ENCODE measurements at places on chromosomes 7 and 10. TPM values are rescaled to one million over a fixed set of nuclear protein-coding genes. Genes with fewer than 3 reads are reported as not detected.

GRCh38 chr7:15720849-15721471 is 34.5 kb upstream of the MEOX2 start:
- H3K27me3 ChIP-seq, result no peaks in the 10 kb centered on the region
- DNase-seq, result no peak
- H3K27ac ChIP-seq, result no peak overlapping the region

GRCh38 chr10:60849217-60849616 is 70.9 kb downstream of the CDK1 start:
- no peak overlapping the region for H3K4me3 ChIP-seq
- no peak overlapping the region for H3K27ac ChIP-seq
- no peaks in the 10 kb centered on the region for H3K27me3 ChIP-seq
- DNase-seq, result no peak
- H3K36me3 ChIP-seq, result no peaks in the 10 kb centered on the region
- H3K4me1 ChIP-seq, result no peaks in the 10 kb centered on the region

DNA sequence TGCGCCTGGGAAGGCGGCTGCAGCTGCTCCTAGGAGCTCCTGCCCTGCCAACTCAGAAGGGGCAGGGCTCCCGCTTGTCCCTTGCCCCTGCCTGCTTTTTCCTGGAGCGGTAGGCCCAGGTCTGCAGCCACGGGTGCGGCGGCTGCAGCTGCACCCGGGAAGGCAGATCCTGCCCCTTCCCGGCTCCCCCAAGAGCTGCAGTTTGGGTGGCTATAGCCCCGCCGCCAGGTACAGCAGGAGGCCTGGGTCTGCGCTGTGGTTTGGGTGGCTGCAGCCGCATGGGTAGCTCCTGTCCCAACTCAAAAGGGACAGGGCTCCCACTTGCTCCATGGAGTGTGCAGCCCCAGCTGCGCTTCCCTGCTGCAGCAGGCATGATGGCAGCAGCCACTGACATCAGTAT is 6.5 kb upstream of the AUTS2 start:
- DNase-seq, result no peak
- H3K36me3 ChIP-seq, result no peaks in the 10 kb centered on the region
- no peak overlapping the region for H3K27ac ChIP-seq
- H3K4me3 ChIP-seq, result no peak overlapping the region
- H3K4me1 ChIP-seq, result no peaks in the 10 kb centered on the region

DNA sequence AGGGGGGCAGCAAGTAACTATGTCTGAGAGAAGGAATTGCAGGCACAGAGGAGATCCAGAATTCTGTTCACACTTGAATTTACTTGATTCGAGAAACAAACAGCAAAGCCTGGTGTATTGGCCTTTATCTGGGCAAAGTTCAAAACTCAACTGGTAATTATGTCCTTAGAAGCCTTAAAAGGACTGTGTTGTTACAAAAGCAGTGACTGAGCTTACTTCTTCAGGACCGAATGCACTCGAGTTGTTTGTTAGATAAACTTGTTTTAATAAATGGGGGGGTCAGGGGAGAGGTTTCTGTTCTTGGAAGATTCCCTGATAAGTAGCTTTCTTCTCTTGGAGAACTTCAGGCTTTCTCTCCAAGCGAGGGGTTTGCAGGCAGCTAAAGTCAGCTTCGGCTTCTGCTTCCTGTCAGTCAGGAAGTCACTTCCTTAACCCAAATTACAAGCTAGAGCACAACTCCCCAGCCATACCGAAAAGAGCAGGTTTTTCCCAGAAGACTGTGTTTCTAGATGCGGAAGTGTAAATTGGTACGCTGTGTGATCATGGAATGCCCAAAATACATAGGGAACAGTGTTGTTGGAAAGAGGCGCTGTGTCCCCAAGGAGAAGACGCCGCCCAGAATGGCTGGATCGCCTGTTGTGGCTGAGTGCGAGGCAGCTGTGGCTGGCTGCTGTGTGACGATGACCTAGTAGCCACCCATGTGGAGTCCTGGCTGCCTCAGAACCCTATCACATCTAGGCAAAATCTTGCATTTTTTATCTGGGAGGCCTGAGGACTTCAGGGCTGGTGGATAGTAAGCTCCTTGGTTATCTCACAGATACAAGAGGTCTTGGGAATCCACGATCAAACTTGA is 110.4 kb downstream of the TCF7L2 start:
- peaks cover 2% of the 10 kb centered on the region for H3K36me3 ChIP-seq
- no peak overlapping the region for H3K27ac ChIP-seq
- H3K27me3 ChIP-seq, result no peaks in the 10 kb centered on the region
- H3K4me3 ChIP-seq, result no peak overlapping the region

GRCh38 chr7:131057015-131057793 is 270.5 kb upstream of the MKLN1 start:
- peak overlapping the region; percentile 93 for H3K27ac ChIP-seq
- peaks cover 4% of the 10 kb centered on the region for H3K36me3 ChIP-seq
- peak; percentile 41 for DNase-seq
- no peaks in the 10 kb centered on the region for H3K27me3 ChIP-seq
- no peak overlapping the region for H3K4me3 ChIP-seq

DNA sequence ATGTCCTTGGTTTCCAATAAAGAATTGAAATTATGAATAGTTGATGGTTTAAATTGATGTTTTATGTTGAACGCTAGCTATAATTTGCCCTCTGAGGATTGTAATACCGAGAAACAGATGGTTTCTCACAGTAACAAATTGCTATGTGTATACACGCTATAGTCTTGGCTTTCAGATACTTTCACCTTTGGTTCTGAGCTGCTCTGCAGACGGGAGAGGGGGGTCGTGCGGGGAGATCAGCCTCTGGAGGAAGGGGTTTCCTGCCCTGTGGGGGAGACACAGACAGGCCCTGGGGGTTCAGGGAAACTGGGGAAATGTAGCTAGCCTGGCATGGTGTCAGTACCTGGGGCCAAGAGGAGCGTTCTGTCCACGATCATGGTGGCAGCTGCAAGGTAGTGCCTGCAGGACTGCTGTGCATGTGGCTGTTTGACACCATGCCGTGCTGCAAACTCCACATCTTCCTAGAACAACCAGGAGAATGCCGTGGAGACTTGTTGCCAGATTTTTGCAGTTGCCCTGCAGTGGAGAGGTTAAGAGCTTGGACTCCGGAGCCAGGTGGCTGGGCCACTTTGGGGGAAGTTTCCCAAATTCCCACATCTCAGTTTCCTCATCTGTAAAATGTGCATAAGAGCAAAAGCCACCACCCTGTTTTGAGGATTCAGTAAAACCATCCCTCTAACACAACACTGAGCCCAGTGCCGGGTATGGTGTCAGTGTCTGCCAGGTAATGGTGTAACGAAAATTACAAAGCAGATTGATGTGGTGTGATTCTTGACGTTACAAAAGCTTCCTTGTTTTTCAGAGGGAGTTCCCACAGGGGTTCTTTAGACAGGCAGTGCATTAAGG is 167.9 kb downstream of the CUX1 start:
- no peaks in the 10 kb centered on the region for H3K36me3 ChIP-seq
- H3K27me3 ChIP-seq, result no peaks in the 10 kb centered on the region
- DNase-seq, result no peak
- no peak overlapping the region for H3K27ac ChIP-seq

- H3K27ac ChIP-seq, result no peak overlapping the region
- H3K4me3 ChIP-seq, result no peak overlapping the region
- no peaks in the 10 kb centered on the region for H3K36me3 ChIP-seq
- no peaks in the 10 kb centered on the region for H3K4me1 ChIP-seq
Observed at GRCh38 chr10:1375346-1376170, 319.4 kb downstream of the WDR37 start.

GRCh38 chr7:105905910-105906568 is 29.6 kb upstream of the ATXN7L1 start:
- no peak for DNase-seq
- H3K4me1 ChIP-seq, result no peaks in the 10 kb centered on the region
- no peak overlapping the region for H3K4me3 ChIP-seq
- H3K27me3 ChIP-seq, result no peaks in the 10 kb centered on the region
- H3K27ac ChIP-seq, result no peak overlapping the region
- peaks cover 2% of the 10 kb centered on the region for H3K36me3 ChIP-seq

- H3K27ac ChIP-seq, result no peak overlapping the region
- H3K4me1 ChIP-seq, result no peaks in the 10 kb centered on the region
- peaks cover 35% of the 10 kb centered on the region for H3K27me3 ChIP-seq
- no peak for DNase-seq
- H3K36me3 ChIP-seq, result no peaks in the 10 kb centered on the region
Observed at GRCh38 chr7:122316467-122317388, 12.2 kb upstream of the FEZF1 start.

- DNase-seq, result peak; percentile 43
- no peaks in the 10 kb centered on the region for H3K27me3 ChIP-seq
- H3K4me1 ChIP-seq, result no peaks in the 10 kb centered on the region
- H3K36me3 ChIP-seq, result no peaks in the 10 kb centered on the region
- no peak overlapping the region for H3K27ac ChIP-seq
Observed at GRCh38 chr10:61835069-61835945, 66.2 kb upstream of the ARID5B start.

DNA sequence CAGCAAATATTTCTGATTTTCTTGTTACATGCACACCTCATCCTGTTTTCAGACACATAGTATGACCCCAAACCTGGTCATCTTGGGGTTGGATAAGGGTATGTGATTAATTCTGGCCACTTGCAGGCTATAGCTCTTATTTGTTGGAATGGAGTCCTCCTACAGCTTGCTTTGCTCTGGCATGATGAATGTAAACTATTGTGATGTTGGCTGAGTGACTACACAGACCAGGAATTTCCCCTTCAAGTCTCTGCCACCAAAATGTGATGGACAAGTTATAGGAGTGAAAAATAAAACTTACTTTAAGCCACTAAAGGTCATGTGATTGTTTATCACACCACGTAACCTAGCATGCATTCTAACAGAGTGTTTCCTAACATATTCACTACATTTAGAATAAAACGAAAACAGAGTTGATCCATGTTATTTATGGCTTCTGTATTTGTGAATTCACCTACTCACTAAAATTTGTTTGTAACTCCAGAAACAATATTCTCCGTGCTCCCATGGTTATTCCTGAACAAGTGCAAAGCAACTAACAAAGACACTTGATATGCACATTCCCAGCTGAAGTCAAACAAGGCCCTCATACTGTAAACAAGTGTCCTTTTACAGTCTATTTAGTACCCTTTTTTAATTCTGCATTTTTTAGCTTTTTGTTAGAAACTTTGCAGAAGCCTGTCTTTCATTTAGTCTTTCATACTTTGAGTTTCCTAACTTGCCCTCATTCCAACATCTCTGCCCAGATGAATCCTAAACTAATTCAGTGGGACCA is 599.2 kb upstream of the PCDH15 start:
- H3K36me3 ChIP-seq, result no peaks in the 10 kb centered on the region
- no peak overlapping the region for H3K27ac ChIP-seq
- H3K4me3 ChIP-seq, result no peak overlapping the region

DNA sequence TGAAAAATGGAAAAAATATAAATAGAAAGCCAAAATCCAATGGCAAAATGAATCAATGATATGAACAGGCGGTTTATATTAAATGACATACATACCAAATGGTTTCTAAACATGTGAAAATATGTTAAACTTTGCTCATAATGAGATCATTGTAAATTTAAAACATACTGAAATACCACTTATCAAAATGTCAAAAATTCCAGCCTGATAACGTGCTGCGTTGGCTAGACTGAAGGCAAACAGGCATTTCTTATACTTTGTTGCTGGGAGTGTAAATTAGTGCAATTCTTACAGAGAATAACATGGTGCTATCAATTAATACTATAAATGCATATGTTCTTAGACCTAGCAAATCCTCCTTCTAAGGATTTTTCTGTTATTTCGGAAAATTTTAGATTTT is 225.8 kb upstream of the FAM3C start:
- no peaks in the 10 kb centered on the region for H3K36me3 ChIP-seq
- DNase-seq, result no peak
- no peak overlapping the region for H3K4me3 ChIP-seq
- no peaks in the 10 kb centered on the region for H3K4me1 ChIP-seq
- H3K27me3 ChIP-seq, result no peaks in the 10 kb centered on the region

DNA sequence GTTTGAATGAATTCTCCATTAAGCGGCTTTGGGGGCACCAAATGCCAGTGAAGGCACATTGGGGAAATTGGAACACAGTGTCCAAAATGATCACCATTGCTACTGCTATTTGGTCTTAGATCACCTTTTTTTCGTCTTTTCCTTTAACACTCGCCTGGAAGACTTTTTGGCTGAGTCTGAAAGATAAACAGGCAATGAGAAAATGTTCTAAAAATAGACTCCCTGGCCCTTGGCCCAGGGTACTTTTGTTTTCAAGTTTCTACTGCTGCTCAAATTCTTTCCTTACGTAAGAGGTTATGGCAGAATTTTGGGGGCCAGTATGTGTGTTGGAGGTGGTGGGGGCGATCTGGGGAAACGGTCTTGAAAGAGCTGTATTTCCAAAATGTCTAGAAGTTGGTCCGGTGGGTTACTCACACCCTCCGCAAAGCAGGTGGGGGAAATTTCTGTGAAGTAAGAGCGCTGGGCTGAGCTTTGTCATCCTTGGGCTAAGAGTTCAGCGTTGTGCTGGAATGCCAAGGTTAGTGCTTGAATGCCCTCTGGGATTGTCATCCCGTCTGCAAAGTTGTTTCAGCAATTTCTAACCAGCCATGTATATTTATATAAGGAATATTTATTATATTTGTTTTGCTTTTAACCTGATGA is 1.3 kb upstream of the ITPRIP start:
- no peak overlapping the region for H3K4me3 ChIP-seq
- H3K36me3 ChIP-seq, result no peaks in the 10 kb centered on the region

DNA sequence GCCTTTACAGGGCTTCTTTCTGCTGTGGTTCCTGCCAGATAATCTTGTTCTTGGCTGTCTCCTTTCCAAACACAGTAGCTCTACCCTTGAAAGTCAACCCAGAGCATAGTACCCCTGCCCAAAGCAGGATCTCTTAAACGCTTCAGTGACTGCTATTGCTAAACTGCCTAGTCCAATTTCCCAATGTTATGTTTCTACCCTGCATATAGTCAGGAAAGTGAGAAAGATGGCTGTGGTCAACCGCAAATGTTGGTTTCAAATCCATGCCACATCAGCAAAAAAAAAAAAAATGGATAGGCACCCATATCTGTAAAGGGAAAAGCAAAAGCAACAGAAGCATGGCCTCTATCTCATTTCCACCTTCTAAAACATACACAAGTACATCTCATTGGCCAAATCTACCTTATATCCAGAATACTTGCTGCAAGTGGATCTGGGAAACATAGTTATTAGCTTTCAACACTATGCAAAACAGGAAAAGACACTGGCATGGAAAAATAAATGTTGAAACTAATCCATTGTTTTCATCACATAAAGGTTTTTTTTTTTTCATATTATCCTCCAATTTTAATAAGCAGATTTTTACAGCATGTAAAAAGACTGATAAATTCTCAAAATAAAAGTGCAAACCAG is 59.8 kb downstream of the DNAJC1 start:
- H3K27ac ChIP-seq, result no peak overlapping the region
- no peaks in the 10 kb centered on the region for H3K4me1 ChIP-seq
- H3K36me3 ChIP-seq, result no peaks in the 10 kb centered on the region
- H3K27me3 ChIP-seq, result no peaks in the 10 kb centered on the region
- no peak overlapping the region for H3K4me3 ChIP-seq

GRCh38 chr10:76126607-76127527 is 695.4 kb downstream of the LRMDA start:
- no peaks in the 10 kb centered on the region for H3K4me1 ChIP-seq
- no peaks in the 10 kb centered on the region for H3K36me3 ChIP-seq
- H3K27me3 ChIP-seq, result no peaks in the 10 kb centered on the region
- H3K4me3 ChIP-seq, result no peak overlapping the region
- no peak overlapping the region for H3K27ac ChIP-seq
- no peak for DNase-seq

GRCh38 chr10:71622154-71622526 is 97.4 kb downstream of the C10orf105 start:
- H3K36me3 ChIP-seq, result no peaks in the 10 kb centered on the region
- no peak overlapping the region for H3K4me3 ChIP-seq
- H3K27me3 ChIP-seq, result peaks cover 16% of the 10 kb centered on the region

The C10orf71 gene
- not detected for total RNA-seq

The PAX4 gene
- not detected for total RNA-seq

The ANXA8 gene
- total RNA-seq, result not detected

The ABCA13 gene
- total RNA-seq, result not detected

The SPDYE16 gene
- 0.79 TPM for total RNA-seq

The SORBS1 gene
- 1.4 TPM for total RNA-seq

The NPFFR1 gene
- total RNA-seq, result not detected

The RGR gene
- not detected for total RNA-seq

The HABP2 gene
- not detected for total RNA-seq

The CRCP gene
- 33.7 TPM for total RNA-seq

The CLEC5A gene
- total RNA-seq, result not detected
